Suppressor macrophage treated with lipopolysaccharide for 1 hour (primary cell): ENCODE measurements at places on chromosomes 12 and 14.
A peak's percentile ranks its signal among the peaks of the same experiment; 100 is the strongest.

DNA sequence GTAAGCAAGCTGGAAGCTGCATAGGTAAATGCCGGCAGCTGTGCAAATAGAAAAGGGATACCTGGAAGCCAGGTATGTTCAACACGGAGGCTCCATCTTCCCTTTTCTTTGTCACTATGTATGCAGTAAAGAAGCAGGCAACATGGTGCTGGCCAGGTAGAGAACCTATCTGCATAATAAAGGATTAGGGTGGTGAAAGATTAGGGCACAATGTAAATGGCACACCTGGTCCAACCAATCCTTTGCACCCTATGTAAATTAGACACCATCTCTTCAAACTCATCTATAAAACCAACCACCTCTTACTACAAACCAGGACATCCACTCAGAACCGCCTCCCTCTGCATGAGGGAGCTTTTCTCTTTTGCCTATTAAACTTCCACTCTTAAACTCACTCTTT is 32.3 kb downstream of the RPS29 start:
- no peak for DNase-seq

GRCh38 chr14:24734917-24735500 is 101.0 kb upstream of the GZMB start:
- peak; percentile 77 for DNase-seq

DNA sequence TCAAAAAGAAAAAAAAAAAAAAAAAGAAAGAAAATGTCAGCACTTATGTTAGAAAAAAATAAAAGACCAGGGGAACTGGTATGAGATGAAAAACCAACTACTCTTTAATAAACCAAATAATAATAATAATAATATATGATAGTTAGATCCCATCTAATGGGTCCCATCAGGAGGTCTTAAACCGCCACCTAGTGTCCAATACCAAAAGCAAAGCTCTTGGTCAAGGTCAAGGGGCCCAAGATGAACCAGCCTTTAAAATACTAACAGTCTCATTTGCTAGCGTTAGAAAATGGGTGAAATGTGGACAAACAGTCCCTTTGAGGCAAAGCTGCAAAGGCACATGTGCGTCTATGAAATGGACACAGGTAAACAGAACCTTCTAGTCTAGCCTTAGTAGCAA is 12.3 kb downstream of the BRAP start:
- peak; percentile 37 for DNase-seq

GRCh38 chr14:33931461-33931860 is 19.4 kb downstream of the EGLN3 start:
- no peak for DNase-seq

DNA sequence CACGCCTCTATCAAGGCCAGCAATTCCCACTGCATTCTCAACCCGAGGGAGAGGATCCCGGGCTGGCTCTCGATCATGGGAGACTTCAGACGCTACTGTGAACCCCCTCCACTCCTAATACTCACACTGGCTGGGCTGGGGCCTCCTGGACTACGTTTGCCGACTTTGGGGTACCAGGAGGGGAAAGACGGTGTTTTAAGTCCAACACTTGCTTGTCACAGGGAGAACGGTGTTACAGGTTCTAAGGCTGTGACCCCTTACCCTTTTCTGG is 463 bp downstream of the NACA start:
- no peak for DNase-seq

- DNase-seq, result no peak
These were observed 7.5 kb upstream of the MANSC4 start for GRCh38 chr12:27787559-27787958.

- no peak for DNase-seq
These were observed 192.5 kb upstream of the PWP1 start for GRCh38 chr12:107493135-107493494.

GRCh38 chr14:104145826-104146601 is 7.6 kb downstream of the KIF26A start:
- DNase-seq, result no peak

DNA sequence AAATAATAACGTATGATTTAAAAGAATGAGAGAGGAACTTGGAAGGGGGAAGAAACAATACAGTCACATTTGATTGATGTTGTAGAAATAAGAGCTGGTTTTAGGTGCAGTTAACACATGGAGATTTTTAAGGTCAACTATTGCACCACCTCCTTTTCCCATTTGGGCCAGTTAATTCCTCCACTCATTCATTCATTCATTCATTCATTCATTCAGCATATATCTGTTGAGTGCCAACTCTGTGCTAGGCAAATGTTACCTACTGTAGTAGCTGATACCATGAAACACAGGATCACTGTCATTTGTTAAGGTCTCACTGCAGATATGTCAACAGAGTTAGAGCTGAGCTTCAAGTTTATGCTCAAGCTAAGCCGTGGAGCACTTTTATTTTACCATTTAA is 115.7 kb upstream of the ARID2 start:
- DNase-seq, result no peak

- no peak for DNase-seq
These were observed 65.1 kb upstream of the NCOR2 start for GRCh38 chr12:124632519-124632984.

GRCh38 chr12:25458047-25458552 is 95.0 kb downstream of the LMNTD1 start:
- peak; percentile 28 for DNase-seq
